ENCODE measurements at places on chromosomes 5 and 9.

DNA sequence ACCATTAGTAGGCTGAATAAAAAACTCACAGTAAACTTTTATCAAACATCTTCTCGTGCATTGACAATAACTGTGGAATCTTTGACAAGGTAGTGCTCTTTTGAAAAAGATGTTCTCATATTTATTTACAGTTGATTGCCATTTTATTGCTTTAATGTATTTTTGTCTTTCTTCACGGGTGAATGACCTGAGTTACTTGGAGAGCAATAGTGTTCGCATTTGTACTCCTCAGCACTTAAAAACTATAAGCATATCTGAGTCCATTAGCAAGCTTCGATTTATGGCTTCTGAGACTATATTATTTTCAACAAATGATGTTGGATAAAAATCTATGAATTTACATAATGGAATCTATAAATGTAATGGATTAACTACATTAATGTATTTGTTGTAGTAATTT, 1012.3 kb downstream of the CDH9 start:
- no peak for DNase-seq

- DNase-seq: peak; percentile 33
These were observed 7.9 kb downstream of the WWC1 start for GRCh38 chr5:168299372-168299771.

DNA sequence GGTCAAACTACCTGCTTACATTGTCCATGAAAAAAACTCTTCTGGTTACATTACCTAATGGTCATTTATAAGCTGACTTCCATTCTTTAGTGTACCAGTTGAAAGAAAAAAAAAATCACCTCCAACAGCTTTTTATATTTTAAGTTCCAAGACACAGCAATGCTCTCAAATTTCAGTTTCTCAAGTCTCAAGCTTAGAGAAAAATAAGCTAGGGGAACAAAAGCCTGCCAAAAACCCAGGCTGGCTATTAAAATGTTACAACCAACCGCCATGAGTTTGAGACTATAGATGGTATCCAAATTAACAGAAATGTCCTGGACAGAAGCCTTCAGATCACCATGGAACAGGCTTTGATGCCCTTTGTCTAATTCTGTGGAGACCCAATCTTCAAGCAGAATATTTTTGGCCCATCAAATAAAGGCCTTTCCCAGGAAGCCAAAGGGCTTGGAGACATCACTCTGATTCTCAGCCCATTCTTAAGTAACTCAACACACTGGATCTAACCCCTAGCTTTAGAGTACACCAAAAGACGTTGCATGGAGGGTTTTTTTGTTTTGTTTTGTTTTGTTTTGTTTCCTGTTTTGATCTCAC, 343.7 kb downstream of the GLIS3 start:
- DNase-seq: no peak

DNA sequence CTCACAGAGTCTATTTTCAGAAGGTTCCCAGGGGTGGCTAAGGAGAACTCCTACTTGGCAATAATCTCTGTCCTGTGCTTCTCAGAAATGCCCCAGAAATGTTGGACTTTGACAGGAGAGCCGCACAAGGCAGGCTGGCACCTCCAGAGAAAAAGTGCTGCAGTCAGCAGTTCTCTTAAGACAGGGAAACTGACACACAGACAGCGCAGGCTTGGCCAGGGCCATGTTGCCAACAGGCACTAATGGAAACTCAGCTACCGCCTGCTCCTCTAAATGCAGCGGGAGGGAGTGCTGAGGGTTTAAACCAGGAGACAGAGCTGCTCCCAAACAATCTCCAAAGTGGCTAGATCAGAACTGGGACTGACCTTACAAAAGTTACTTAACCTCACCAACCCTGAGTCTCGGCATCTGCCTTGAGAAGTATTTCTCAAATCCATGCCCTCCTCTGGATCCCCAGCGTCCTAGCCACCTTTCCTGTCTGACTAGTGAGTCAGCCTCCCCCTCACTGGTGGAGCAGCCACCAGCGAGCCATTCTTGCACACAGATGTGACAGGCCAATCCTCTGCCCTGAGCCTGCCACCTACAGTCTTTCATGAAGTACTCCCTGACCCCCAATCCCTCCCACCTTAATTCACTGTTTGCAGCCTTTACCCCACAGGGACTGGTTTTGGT, 186.4 kb downstream of the CDK5RAP2 start:
- no peak for DNase-seq

- no peak for DNase-seq
These were observed 48.0 kb upstream of the CEP78 start for GRCh38 chr9:78187763-78188484.

DNA sequence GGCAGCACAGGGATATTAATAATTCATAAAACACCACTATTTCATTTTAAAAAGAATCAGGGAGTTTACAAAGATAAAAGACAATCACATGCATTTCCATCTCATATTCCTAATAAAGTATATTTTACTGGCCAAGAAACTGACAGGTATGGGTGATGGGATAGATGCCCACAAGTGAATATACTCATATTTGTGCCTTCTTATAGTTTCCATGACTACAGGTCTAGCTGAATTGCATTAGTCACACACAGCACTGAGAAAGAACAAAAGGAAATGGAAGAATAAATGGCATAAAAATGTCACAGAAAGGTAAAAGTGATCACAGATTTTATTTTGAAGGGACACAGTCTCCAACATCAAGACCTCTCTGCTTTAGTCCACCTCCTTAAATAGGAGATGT, 193.5 kb downstream of the PLK2 start:
- no peak for DNase-seq

- DNase-seq: no peak
These were observed 797.3 kb downstream of the MAT2B start for GRCh38 chr5:164302533-164303235.

DNA sequence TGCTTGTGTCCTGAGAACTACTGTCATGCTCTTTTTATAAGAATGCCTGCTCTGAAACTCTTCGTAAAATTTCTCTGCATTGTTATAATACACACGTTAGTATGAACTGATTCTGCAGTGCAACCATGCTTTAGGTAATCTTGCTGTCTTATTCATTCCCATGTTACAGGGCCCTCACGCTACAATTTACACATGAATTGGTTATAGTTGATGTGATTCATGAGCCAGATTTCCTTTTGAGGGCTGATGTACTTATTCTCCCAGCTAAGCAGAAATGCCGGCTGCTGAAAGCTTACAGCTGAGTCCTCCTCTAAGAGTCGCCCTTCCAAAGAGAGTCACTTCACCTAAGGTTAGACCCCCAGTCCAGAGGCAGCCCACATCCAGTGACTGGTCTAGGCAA, 233.5 kb upstream of the PCSK5 start:
- no peak for DNase-seq

DNA sequence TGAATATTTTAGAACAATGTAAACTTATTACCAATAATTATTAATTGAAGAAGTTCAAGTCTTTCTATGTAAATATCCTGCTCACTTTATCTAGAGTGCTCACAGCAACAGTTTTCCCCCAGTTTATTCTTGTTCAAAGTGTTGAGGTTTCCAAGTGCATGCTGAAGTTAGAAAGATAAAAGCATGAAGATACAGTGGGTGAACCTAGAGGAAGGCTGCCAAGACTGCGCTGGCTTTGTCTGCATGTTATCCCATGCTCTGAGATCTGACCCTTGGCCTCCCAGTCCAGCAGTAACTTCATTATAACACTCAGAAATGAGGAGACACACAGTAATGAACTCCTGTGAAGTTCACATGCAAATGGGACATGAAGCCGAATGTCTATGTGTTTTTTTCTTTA, 76.0 kb upstream of the PIP5K1B start:
- no peak for DNase-seq

GRCh38 chr5:133706506-133707430, 94.4 kb upstream of the FSTL4 start:
- no peak for DNase-seq

GRCh38 chr5:135018457-135018856, 15.6 kb downstream of the PITX1 start:
- DNase-seq: peak; percentile 27

DNA sequence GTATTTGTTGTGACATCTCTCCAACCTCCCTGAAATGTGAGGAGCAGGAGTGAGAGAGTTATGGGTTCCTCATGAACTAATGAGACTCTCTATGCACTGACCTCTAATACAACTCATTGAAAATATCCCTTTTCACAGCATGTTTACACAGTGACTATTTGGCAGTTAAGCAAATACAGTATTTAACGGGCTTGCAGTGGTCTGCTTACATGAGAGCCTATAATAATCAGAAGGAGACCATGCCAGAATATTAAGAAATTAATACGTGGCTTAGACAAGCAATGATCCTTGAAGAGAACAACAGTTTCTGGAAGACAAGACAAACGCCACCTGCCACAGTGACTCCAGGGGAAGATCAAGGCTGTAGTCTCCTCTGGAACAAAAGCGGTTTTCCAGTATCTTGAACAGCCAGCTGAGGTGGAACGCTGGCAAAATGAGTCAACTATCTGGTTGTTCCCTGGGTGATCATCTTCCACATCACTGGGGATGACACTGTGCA, 424.5 kb downstream of the DMAC1 start:
- no peak for DNase-seq

DNA sequence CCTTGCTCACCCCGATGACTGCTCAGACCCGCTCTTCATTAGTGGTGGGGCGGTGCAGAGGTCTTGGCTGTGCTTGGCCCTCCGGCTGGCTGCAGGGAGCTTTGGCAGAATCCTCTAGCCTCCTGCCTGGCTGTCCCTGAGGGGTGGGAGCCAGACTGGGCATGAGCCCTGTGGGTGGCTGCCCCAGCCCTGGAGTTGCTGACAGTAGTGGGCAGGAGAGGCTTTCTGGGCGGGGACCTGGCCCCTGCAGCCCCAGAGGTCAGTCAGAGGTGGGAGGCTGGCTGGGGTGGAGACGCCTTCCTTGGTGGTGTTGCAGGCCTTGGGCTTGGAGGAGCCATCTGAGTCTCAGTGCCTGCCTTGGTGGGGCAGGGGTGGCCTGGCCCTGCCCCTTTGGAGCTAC, 146.0 kb downstream of the RXRA start:
- no peak for DNase-seq

- no peak for DNase-seq
These were observed 146.5 kb downstream of the SMARCA2 start for GRCh38 chr9:2161661-2162060.

GRCh38 chr5:141821430-141821925, 56.7 kb downstream of the PCDH1 start:
- no peak for DNase-seq

GRCh38 chr9:136939996-136940525, 4.5 kb downstream of the FBXW5 start:
- peak; percentile 82 for DNase-seq

GRCh38 chr5:74627646-74628279, 12.8 kb downstream of the ENC1 start:
- DNase-seq: no peak

DNA sequence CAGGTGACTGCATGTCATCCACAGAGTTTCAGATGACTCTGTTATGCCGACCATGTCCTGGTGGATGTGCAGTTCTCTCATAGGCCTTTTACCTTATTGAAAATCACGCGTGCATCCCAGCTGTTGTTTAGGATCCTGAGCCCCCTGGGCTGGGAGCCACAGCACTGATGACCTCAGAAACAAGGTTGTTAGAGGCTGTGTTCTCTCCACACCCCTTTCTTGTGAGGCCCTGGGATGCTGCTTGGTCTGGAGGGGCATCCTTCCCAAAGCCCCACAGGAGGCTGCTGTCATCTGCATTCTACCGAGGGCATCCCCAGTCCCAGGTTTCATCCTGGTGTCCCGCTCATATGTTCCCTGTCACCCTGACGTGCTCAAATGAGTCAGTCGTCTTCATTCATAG, 76.5 kb upstream of the IRX4 start:
- DNase-seq: no peak

DNA sequence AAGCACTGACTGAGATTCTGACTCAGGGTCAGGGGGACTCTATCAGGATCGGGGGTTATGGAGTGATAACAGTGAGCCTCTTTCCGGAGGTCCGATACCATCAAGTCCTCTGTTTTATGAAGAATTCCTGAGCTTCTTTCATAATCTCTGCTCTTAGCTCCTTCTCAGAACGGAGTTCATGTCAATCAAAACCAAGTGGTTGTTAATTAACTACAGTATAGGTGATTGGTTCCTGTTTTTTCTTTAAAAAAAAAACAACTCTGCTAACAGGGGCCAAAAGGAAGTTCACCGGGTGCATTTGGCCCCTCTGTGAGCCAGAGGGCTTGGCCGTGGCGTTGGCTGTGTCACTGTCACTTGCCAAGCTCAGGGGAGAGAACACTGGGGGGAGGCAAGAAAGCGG, 4.0 kb downstream of the GFI1B start:
- no peak for DNase-seq

GRCh38 chr9:69919461-69920061, 98.9 kb downstream of the CFAP95 start:
- no peak for DNase-seq

- DNase-seq: no peak
These were observed 616.8 kb downstream of the TLE4 start for GRCh38 chr9:80188579-80188978.

DNA sequence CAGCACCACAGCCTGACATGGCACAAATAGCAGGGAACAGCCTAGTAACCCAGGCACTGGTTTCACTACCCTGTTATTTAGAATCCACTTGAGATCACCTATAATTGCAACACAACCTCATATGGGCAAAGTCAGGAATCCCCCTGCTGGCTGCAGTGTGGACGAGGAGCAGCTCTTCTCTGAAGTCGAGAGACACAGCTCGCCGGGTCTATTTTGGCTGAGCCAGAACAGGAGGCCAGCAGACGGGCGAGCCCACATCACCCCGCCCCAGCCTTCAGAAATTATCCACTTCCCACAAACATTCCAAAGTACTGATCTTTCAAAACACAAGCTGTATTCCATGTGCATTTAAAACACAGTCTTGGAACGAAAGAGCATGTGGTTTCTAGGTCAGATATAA, 179.0 kb downstream of the ROR2 start:
- no peak for DNase-seq

DNA sequence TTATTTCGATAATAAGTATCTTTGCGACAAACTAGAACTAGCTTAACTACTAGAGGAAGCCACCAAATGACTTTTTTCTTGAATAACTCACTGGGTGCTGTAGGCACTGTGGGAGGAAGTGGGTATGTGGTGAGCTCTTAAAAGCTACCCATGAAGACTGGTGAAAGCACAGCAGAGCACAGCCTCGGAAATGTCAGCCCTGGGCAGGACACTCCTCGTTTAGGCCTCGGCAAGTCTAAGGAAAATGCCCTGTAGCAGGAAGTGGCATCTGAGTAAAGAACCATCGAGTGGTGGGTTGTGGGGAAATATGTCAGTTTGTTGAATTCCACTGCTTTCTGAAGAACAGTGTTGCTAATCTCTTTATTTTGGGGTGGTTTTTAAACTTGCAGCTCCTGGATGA, 44.0 kb upstream of the NCS1 start:
- no peak for DNase-seq

- DNase-seq: no peak
These were observed 221.9 kb downstream of the PDZD2 start for GRCh38 chr5:31860726-31861433.

DNA sequence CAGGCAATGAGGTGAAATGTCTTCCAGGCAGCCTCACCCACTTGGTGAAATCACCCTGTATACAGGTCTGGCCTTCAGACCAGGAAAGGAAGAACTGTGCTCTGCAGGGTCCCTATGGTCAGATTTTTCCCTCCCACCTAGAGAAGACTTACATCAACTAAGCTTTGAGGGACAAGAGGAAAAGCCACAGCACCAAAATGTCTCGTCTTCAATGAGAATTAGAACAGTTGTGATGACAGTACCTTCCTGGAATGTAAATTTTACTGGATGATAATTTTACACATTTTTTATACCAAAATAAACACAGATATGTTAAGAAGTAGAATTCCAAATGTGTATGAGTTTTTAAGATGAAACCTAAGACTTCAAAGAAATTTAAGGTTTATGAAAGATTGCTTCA, 283.9 kb downstream of the SPOCK1 start:
- DNase-seq: no peak

- DNase-seq: no peak
These were observed 17.9 kb upstream of the POC5 start for GRCh38 chr5:75734913-75735789.

- no peak for DNase-seq
These were observed 4.7 kb downstream of the SLC2A6 start for GRCh38 chr9:133474215-133474614.

All from chondrocyte (in vitro differentiated cells).